ENCODE measurements at places on chromosomes 3 and 15.

DNA sequence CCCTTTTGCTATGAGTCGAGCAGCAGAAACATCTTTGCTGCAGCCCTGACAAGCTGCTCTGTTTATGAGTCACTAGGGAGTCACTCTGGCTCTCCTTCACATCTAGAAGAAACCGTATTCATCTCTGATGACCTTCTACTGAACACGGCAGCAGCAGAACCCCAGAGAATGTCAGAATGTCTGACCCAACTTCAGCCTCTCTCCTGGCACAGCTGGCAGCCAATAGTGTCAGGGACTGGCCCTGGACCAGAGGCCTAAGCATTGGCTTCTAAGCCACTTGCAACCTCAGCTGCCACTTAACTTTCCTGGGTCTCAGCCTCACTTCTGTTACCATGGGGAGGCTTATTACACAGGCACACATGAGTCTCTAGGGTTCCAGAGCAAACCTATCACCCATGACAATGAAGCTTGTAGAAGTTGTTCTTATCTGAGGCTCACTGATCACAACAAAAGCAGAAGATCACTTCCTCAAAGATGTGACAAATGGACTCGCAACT lies 184.1 kb upstream of the TLE3 start:
- peak; percentile 76 for DNase-seq

DNA sequence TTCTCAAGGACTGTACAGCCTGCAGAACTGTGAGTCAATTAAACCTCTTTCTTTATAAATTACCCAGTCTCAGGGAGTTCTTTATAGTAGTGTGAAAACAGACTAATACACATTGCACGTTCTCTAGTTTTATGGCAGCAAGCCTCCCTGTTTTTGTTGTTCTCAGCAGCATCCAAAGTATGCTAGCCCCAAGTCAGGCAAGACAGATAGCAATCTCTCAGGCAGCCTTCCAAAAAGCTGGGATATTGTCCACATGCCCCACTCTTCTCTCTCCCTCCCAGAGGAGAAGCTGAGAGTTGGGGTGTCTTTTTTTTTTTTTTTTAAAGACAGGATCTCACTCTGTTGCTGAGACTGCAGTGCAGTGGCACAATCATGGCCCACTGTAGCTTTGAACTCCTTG lies 130.6 kb downstream of the ISL2 start:
- no peak for DNase-seq

DNA sequence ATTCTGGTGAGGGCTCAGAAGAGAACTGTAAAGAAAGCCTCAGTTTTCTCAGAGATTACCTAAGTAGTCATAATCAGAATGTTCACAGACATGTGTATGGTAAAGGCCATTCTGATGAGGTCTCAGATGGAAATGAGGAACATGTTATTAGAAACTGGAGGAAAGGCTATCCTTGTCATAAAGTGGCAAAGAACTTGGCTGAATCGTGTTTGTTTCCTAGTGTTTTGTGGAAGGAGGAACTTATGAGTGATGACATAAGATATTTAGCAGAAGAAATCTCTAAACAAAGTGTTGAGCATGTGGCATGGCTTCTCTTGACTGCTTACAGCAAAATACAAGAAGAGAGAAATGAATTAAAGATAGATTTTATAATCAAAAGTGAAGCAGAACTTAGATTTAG lies 12.8 kb upstream of the KLHL40 start:
- DNase-seq, result no peak

DNA sequence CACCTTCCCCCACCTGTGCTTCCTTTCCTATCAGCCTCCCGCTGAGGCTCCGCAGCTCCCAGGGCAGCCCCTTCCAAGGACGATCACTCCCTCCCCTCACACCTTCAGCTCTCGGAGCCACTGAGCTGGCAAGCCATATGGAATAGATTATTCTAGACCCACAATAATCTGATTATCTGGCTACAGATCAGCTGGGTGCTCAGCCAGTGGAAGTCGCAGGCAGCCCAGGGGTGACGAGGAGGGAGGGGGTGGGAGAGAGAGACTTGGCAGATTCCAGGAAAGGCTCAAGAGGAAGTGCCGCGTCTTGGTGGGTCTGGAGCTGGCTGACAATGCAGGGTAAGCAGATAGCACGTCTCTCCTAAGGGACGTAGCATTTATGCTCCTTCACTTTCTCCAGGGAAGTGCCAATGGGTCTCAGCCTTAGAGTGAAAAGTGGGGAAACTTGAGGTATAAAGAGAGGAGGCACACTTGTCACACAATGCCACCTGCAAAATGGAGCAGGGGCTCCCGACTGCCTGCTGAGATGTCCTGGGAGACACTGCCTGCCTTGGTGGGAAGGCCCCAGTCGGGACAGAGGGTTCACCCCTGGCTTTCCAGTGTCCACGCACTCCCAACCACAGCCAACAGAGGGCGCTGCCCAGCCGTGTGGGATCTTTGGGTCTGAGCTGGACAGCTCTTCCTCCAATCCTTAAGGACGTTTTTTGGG lies 9.4 kb upstream of the MESP1 start:
- peak; percentile 47 for DNase-seq

DNA sequence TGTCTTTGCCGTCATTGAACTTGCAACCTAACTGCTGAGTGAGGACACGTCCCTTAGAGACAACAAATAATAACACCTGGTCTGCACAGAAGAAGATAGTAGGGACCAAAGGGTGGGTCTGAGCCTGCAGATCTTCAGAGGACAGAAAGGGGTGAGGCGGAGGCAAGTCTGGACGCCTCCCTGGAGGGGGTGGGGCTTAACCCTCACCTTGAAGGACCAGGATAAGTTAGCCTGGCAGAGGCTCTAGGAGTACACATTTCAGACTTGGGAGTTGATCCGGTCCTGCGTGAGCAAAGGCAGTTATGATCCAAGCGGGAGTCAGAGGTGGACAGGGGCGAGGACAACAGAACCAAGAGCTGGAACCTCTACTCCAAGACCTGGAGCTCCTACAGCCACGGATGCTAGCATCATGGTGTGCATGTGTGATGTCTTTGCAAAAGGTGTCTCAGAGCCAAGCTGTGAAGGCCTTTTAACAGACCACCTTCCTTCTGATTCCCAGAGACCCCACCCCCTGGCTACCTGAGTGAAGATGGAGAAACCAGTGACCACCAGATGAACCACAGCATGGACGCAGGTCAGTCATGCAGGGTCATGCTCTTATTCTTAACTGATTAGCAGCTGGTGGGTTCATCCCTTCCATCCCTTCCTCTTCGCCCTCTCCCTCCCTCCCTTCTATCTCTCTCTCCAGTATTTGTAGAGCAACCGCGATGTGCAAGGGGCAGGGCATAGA lies 88.0 kb downstream of the AAGAB start:
- no peak for DNase-seq

DNA sequence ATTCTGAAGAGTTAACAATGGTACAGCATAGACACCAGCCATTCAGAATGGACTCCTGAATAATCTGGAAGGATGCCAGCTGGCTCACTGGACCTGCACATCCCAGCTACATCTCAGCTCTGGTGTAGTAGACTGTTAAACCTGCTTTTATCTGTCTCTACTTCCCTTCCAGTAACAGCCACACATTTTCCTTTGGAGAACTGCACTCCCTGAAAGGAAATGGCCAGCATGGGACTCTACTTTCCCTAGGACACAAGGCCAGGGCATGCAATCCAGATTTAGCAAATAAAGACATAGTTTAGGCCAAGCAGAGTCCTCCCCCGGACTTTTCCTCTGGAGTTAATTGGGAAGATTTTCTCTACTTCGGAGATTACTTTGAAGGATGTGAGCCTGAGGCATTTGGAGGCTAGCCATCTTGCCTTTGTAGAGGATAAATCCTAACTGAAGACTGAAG lies 82.7 kb upstream of the TCF12 start:
- DNase-seq, result no peak

- DNase-seq, result no peak
Measured at GRCh38 chr3:163347944-163348343, 1730.4 kb downstream of the SI start.

DNA sequence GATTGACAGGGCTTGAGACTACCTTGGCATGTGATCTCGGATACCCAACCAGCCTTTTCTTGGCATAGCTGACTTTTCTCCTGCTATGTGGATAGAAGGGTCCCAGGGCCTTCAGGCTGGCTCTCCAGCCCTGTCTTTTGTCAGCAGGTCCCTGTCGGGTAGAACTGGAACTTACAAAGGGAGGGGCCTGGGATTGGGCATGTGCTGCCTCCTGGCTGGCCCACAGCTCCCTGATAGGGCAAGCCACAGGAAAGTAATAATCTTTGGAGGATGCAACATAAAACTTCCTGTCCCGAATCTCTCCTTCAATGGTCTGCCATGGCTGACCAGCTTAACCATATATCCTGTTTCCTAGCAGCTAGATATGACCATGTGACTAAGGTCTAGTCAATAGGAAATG lies 89.1 kb downstream of the ABHD5 start:
- no peak for DNase-seq

GRCh38 chr3:127258733-127259132 lies 29.1 kb downstream of the PRR20G start:
- no peak for DNase-seq

DNA sequence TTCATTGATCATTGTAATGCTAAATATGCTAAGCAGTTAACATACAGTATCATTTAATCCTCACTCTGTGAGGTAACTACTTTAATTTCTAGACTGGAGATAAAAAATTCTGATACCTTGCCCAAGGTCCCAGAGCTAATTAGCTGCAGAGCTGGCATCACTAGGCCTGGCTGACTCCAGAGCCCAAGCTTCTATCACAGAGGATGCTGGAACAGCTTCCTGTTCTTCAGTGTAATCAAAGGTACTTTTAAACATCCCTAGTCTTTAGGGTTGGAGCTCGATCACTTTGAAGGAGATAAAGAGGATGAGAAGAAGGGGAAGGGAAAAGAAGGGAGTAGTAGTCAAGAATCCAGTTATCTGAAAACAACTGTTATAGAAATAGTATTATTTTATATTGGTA lies 37.1 kb upstream of the BOC start:
- no peak for DNase-seq

- no peak for DNase-seq
Measured at GRCh38 chr3:60017631-60018030, 967.8 kb upstream of the CFAP20DC start.

GRCh38 chr15:88395872-88396781 lies 71.1 kb downstream of the MRPL46 start:
- DNase-seq, result no peak

- no peak for DNase-seq
Measured at GRCh38 chr3:152403632-152404066, 134.9 kb downstream of the MBNL1 start.

DNA sequence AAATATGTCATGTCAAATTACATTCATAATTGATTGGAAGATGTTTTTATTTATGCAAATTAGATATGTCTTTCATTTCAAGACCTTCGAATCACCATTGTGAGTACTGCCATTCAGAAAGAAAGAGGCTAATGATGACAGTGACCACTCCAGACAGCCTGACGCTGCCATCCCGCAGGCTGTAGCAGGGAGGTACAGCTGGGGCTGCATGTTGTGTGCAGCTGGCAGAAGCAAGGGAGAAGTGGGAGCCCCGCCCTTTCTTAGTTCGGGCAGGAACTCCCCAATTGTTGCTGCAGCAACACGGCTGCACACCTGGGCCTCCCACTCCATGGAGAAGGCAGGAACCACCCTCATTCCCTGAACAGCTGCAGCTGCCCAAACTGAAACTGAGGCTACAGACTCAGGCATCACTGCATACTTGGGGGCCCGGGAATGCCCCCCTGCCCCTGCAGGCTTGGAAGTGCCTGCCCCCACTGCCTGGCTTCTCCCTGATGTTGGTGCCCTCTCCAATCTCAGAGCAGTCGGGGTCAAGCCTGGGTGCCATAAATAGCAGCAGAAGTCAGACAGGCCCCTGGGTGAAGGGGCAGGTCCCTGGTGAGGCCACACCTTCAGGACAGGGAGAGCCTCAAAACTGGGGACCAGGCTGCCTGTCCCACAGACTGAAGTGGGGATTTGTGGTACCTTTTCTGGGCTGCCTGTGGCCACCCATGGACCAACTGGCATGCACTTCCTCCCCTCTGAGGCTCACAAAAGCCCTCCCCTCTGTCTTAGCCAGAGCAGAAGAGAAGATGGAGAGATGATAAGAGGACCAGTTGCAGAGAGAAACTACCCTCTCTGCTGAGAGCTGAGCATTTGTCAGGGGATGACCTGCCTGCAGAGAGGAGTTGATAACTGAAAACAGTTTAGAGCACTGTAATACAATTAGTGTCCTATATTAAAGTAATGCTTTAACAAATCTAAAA lies 964.6 kb downstream of the SI start:
- DNase-seq, result no peak

- DNase-seq, result no peak
Measured at GRCh38 chr15:100671858-100672543, 69.6 kb downstream of the ASB7 start.

- no peak for DNase-seq
Measured at GRCh38 chr3:171704002-171704401, 106.3 kb downstream of the PLD1 start.

- no peak for DNase-seq
Measured at GRCh38 chr3:139653582-139653981, 24.2 kb downstream of the NMNAT3 start.

DNA sequence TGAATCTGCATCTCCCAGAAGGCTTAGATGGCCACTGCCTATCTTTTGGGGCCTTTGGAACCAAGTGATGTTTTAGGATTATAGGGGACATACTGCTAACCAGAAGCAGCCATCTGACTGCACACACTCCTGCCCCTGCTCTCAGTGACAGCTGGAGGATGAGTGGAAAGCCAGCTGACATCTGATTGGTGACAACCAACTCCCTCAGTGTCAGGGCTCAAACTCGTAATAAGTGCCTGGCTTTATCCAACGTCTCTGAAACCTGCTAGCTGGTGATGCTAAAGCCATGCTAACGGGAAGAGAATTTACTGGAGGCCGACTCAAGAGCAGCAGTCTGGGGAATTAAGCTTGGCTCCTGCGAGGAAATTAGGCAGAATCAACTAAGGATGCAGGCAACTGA lies 35.1 kb downstream of the KY start:
- no peak for DNase-seq

GRCh38 chr3:107810171-107811071 lies 280.4 kb downstream of the CD47 start:
- DNase-seq, result peak; percentile 7

DNA sequence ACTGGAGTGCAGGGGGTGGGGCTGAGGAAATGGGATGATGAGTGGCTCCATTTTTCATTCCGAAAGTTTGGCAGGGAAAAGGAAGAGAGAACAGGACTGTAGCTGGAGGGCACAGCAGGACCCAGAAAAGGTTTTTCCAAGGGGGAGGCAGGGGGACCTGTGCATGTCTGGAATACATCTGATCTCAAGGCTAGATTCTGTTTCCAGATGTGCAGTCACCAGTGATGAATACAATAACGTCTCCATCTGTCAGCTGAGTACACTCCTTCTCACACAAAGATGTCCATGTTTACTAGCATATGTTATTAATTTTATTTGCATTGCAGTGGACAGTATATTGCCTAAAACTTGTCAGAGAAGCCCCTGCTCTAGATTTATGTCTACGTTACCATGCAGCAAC lies 39.9 kb upstream of the PRTG start:
- no peak for DNase-seq

DNA sequence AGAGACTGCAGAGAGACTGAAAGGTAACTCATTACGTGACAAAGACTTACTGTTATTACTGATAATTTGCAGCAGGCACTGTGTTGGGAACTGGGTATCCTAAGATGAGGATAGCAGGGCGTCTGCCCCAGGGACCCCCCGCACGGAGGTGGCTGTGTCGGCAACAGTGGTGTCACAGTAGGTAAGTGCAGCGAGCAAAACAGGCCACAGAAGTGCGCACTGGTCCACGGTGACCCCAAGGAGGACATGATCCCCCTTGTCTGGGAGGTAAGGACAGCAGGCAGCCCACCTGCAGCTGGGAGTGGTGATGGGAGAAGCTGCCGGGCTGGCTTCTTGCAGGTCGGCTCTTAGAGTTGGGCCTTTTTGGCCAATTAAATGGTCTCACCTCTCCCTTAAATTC lies 82.9 kb downstream of the FAM43A start:
- no peak for DNase-seq
